ENCODE measurements at places on chromosomes 13 and 19.

- no peak for DNase-seq
Observed at GRCh38 chr19:45793876-45794275, 1.2 kb upstream of the DMWD start.

DNA sequence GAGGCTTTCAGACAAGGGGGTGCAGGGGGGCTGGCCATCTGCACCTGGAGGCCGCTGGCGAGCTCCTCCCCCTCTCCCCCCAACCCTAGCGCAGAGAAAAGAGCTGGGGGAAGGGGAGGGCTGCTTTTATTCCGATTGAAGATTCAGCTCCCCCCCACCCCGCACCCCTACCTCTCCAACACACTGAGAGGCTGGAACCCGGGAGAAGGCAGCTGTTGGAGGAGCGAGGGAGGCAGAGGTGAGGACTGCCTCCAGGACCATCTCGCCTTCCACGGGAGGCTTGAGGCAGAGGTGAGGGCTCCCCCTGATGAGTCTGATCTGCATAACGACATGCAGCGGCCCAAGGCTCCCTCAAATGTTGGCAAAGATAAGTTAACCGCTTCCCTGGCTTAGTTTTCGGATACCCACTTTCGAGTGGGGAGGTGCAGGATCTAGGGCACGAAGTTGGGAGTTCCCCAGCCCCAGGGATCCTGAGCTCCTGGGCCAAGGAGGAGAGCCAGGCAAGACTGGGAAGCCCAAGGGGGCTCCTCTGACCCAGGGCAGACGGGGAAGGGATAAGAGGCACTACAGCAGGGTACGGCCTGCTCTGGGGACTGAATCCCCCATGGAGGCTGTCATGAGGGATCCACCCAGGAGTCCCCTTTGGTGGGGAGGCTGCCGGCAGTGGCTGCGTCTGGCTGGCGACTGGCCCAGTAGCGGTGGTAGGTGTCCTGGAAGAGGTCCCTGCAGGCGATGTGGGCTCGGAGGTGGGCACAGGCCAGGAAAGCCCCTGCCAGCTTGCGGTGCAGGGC is 1.2 kb upstream of the NUMBL start:
- no peak for DNase-seq

- DNase-seq, result no peak
Observed at GRCh38 chr13:28685892-28686291, 27.0 kb downstream of the POMP start.

GRCh38 chr13:41488124-41488523 is 30.8 kb downstream of the RGCC start:
- no peak for DNase-seq

DNA sequence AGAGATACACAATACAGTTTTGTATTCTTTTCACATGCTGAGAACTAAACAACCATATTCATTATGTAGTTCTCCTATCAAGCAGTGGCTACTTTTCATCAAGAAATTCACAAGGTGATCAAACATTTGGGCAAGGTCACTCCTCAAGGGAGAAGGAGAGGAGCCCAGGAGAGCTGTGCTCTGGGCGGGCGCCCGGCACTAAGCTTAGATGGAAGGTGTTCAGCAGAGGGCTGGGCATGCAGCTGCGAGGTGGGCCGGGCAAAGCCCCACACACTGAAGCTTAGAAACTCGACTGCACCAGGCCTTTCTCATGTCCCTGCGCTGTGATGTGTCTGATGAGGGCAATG is 30.4 kb upstream of the SPACA7 start:
- no peak for DNase-seq

- no peak for DNase-seq
Observed at GRCh38 chr13:78662467-78662866, 3.5 kb upstream of the OBI1 start.

DNA sequence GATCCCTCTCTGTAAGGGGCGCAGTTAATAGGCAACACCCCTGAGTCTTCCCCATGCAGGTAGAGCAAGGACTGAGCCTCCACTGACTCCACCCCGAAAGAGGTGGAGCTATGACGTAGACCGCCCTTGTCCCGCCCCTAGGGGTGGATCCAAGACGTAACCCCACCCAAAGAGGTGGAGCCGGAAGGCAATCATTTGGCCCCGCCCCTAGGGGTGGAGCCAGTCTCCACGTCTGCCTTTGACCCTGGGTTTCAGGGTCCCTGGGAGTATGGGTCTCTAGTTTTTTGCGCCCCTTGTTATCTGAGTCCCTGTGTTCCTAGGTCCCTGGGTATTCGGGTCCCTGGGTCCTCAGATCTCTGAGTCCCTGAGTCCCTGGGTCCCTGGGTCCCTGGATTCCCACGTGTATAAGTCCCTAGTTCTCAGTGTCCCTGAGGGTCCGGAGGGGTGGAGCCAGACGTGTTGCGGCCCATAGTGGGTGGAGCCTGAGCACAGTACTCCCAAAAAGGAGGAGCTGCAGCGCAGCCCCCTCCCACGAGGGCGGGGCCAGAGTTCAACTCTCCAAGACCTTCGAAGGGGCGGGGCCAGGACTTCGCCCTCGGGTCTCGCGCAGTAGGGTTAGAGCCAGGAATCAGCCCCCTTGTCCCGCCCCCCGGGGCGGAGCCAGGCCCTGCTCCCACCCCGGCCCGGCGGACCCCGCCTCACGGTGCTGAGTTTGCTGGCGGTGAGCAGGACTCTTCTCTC is 5.3 kb downstream of the DENND1C start:
- DNase-seq, result peak; percentile 44

- no peak for DNase-seq
Observed at GRCh38 chr13:40221460-40222201, 444.8 kb downstream of the FOXO1 start.

- peak; percentile 46 for DNase-seq
Observed at GRCh38 chr19:7678971-7679751, 1.5 kb upstream of the TRAPPC5 start.

GRCh38 chr19:38266981-38267597 is 2.7 kb downstream of the SPINT2 start:
- no peak for DNase-seq

DNA sequence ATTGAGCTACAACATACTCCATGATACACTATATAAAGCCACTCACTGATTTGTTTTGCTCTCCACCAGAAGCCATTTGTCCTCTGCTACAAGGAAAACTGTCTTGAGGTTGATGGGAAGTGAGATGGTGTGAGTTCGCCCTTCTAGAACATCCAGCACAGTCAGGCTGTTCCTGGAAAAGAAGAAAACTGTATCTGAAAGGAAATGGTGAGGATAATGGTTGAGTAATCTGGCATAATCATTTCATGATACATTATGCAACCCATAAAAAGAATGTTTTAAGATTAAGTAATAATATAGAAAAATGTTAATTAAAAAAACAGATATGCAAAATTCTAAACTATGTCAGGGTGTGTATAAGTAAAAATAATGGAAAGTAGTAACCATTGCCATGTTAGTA is 233.9 kb downstream of the RGCC start:
- no peak for DNase-seq

DNA sequence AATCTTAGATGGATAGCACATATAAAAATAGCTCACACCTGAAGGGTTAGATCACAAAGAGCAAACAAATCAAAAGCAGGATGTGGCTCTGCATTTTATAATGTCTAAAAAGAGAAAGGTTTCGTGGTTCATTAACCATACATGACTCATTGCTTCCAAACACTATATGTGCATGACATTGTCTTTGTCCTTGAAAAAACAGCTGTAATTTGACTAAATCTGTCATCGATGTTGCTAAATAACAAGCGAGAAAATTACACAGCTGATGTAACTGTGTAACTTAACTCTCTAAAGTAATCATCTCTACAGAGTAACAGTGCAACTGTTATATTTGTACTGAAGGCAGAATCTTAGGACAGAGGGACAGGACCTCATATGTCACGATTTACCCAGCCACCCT is 383.1 kb upstream of the GPC6 start:
- no peak for DNase-seq

DNA sequence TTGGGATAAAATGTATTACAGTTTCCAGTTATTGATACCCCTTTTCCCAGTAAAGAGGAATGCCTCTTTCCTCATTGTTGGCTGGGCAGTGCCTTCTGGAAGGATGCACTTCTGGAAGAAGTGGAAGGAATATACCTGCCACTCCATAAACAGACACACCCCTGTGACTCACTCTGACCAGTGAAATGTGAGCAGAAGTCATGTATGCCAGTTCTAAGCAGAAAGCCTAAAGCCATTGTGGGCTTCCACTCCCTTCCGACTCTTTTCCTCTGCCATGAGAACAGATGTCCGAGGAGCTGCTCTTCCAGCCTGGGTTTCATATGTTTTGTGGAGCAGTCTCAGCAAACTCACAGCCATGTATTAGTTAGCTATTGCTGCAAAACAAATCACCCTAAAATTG is 166.1 kb upstream of the SERP2 start:
- no peak for DNase-seq

DNA sequence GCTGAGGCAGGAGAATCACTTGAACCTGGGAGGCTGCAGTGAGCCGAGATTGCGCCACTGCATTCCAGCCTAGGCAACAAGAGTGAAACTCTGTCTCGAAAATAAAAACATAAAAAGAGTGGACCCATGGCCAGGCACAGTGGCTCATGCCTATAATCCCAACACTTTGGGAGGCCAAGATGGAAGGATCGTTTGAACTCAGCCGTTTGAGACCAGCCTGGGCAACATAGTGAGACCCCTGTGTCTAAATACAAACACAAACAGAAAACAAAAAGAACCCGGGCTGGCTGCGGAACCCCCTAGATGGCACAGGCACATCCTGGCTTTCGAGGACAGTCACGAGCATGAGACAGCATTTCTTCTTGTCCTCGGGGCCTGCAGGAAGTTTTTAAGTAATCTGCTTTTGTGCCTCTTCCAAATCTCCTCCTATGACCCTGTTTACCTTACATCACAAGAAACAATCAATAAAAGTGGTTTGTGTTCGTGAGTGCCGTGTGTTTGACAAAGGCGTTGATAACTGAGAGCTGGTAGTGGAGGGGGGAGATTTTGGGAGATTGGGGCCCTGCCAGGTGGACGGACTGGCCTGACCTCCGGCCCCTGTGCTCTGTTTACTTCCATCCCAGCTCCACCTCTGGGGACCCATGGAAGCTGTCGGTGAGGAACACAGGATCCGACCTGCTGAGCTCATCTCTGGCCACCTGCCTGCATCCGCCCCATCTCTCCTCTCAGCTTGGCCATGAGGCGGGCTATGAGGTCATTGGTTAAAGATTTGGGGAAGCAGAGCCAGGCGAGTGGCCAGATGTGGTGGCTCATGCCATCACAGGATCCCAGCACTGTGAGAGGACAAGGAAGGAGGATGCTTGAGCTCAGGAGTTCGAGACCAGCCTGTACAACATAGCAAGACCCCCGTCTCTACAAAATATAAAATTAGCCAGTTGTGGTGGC is 5.9 kb upstream of the GDF15 start:
- DNase-seq, result no peak

DNA sequence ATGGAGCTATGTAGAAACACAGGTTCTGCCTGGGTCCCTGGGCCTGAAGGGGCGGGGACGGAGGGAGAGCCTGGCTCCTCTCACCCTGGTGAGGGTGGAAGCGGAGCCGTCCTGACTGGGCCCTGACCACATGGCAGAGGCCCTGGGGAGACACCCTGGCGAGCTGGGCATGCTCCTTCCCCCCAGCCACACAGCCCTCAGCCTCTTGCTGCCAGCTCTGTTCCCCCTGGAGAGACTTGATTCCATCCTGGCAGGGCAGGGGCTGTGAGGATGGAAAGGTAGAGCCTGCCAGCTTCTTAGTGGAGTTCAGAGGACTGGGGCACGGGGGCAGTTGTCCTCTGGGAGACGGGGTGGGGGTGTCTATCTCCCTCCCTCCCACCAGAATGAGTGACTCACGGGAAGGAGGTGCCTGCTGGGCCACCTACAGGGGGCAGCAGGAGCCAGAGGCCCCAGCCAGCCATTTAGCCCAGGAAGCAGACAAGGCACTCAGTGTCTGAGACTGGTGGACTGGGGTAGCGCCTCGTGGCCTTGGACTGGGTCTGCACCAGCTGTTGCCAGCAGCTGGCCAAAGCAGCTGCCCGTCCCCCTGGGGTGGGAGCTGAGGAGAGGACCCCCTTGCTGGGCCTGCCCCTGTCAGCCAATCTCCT is 22.8 kb upstream of the RNF17 start:
- no peak for DNase-seq

DNA sequence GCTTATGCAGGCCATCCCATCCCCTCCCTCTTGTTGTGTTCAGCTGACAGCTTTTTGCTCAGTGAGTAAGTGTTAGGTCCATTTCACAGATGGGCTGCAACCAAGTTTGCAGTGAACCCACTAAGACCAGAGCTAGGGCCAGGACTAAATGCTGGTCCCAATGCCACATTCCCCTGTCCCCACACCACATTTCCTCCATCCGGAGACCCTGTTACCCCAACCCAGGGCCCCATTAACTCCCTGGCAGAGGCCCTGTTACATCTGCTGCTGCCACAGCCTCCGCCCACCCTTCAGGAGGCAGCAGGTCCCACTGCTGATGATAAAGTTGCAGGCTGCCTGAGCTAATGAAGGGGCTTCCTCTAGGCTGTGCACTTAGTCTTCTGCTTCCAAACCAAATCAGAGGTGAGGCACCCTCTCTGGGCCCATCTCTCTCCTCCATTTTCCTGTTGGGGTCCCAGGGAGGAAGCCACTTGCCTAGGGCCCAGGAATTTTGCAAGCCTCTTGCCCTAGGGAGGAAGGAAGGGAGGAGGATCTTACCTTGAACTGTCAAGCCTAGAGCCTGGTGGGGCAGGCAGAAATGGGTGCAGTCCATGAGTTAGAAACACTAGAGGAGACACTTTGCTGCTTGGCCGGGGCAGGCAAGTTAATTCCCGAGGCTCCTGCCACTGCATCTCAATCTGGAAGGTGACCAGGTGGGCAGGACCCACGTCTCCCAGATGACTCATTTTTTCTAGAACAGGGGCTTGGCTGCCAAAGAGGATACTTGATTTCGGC is 3.4 kb upstream of the USF2 start:
- DNase-seq, result no peak

DNA sequence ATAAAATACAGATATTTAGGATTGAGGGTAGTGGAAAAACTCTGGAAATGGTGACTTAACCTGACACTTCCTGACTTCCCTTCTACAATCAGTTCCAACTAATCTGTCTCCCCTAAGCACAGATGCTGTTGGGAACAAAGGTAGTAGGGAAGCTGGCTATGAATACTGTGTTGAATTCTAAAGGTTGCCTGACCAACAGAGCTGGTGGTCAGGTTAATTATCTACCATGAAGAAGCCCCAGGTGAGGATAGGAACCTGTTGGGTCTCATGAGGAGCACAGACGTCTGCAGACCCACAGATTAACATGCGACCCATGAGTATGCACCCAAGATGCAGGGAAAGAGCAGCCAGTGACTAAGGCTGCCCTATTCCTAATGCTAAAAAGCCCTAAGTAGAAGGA is 172.3 kb downstream of the DIAPH3 start:
- no peak for DNase-seq

DNA sequence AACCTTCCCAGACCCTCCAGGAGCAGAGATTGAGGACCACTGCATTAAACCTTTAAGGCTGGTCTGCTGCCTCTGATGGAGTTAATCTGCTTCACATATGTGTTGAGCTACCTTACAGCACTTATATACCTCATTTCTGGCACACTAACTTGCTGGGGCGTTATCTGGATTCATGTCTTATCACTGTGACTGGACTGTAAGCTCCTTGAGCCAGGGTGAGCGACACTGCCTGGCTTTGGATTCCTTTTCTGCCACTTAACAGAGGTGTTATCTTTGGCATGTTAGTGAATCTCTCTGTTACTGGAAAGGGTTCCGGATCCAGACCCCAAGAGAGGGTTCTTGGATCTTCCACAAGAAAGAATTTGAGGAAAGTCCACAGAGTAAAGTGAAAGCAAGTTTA is 69.8 kb upstream of the RGCC start:
- no peak for DNase-seq
